NCI-H2029 treated with DMSO at 0.1 percent for 48 hours (cell line): ENCODE measurements at places on chromosomes 5 and 9.

GRCh38 chr9:69546265-69546664, 125.9 kb downstream of the APBA1 start:
- peak; percentile 27 for DNase-seq

DNA sequence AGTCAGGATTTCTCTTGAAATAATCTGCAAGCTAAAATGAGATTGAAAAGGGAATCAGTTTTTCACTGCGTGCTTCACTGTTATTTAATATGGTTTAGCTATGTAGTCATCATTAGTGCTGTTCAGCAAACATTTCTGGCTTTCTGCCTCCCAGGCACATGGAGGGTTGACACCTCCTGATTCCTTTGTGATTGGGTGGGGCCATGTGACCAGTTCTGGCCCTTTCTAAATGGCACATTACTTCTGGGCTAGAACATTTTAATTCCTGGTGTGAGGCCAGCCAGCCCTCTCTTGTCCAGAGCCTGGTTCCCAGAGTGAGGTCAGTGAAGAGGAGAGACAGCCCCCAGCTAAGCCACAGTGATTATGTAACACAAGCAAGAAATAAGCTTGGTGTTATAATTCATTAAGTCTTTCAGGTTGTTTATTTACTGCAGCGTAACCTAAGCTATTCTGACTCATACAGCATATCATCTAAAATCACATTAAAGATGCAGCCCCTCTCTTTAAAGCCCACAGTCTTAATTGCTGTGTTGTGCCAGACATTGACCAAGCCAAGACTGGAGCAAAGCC, 17.4 kb upstream of the ARSI start:
- DNase-seq = no peak

DNA sequence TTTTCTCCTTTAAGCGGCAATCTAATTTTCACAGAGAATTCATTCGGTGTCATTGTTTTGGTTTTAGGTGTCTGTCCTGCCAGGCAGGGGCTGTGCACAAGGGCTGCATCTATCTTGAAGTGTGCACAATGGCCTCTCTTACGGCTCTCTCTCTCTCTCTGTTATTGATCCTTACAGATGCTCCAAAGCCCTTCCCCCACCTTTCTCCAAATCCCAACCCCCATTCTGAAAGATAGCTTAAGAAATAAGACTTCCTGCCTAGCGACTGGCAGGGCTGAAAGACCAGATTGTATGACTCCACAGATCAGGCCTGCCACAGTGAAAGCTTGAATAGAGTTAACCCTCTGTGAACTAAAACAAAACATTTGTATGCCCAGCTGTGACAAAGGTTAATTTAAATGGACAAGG, 86.5 kb upstream of the NR5A1 start:
- DNase-seq = no peak

- DNase-seq = no peak
Measured at GRCh38 chr5:96014395-96014794, 52.7 kb upstream of the ELL2 start.

GRCh38 chr9:26567976-26568375, 324.6 kb downstream of the CAAP1 start:
- DNase-seq = peak; percentile 33

DNA sequence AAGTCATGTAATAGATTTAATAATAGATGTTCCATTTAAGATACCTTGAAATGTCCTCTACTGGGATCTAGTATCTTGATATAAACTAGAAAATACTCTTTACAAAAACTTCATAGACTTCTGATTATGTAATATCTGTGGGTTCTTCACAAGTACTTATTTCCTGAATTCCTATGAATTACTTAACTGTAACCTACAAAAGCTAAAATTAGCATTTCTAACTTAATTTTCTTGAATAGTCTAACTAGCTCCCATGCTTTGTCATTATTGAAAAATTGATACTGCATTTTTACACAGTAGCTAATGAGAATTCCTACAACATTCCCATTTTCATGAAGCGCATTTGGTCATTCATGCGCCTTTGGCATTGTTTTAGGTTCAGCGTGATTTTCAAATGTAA, 1828.2 kb downstream of the MAT2B start:
- DNase-seq = no peak

- peak; percentile 48 for DNase-seq
Measured at GRCh38 chr9:130107234-130107861, 53.6 kb downstream of the GPR107 start.

GRCh38 chr5:16913187-16914107, 22.6 kb downstream of the MYO10 start:
- DNase-seq = no peak

GRCh38 chr5:58706736-58707135, 123.9 kb downstream of the RAB3C start:
- DNase-seq = no peak

DNA sequence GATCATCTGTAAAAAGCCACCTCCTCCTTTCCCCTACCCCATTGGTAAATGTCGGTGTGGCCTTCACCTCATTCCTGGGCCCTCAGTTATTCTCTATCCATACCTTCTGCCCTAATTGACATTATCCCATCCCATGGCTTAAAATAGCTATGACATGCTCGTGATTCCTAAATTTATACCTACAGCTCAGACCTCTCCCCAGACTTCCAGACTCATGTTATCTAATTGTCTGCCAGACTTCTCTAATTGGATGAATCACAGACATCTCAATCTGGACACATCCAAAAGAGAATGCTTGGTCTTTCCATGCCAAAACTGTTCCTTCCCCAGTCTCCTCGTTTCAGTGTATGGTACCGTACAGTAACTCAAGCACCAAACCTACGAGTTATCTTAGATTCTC, 113.0 kb upstream of the GPR151 start:
- no peak for DNase-seq

- DNase-seq = no peak
Measured at GRCh38 chr5:136022965-136023364, 5.8 kb upstream of the TGFBI start.
